ENCODE measurements at places on chromosomes 5 and 9.

GRCh38 chr9:120645760-120646159, 65.8 kb upstream of the CDK5RAP2 start:
- no peak for DNase-seq

- DNase-seq: no peak
Observed at GRCh38 chr9:37340961-37341360, 81.5 kb upstream of the GRHPR start.

DNA sequence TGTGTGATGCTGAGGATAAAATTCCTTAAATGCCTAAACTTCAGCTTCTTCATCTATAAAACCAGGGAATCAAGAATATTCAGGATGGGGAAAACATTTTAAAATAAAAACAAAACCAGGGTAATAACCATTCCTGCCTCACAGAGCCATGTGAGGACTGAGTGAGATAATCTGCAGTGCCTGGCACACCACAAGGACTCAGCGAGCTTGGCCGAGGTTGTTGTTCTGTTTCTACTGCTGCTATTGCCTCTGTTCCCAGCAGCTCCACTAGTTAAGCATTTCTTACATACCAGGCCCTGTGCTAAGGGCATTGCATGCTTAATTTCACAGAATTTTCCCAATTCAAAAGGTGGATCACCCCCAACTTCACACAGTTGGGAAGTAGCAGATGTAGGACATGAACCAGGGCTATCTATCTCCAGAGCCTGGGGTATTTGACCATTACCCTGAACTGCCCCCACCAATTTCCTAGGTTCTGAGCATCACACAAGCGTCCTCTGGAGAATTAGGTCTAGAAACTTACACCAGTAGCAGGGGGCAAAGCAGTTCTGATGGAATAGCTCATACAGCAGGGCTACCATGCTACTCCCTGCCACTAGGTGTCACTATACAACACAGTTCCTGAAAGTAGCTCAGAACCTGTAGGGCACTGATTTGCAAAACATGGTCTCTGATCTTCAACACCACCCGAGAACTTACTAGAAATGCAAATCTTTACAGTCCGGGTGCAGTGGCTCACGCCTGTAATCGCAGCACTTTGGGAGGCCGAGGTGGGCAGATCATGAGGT, 74.3 kb downstream of the LRSAM1 start:
- DNase-seq: peak; percentile 54

- DNase-seq: no peak
Observed at GRCh38 chr9:137454597-137455358, 4.4 kb downstream of the NSMF start.

DNA sequence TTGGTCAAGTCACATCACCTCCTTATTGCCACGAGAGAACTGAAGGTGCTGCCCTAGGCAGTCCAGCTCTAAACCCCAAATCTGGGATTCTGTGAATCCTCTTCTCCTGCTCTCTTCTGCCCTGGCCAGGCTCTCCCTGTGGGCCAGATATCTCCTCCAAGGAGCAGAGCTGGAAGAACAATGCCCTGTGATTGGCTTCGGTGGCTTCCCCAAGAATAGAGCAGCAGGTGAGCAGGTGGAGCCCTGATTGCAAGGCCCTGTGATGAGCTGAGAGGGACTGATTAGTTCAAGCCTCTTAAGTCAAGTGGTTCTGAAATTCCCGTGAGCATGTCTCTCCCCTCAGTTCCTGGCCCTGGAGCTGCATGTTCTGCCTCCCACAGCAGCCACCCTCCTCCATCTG, 175.3 kb upstream of the BRINP1 start:
- DNase-seq: no peak

DNA sequence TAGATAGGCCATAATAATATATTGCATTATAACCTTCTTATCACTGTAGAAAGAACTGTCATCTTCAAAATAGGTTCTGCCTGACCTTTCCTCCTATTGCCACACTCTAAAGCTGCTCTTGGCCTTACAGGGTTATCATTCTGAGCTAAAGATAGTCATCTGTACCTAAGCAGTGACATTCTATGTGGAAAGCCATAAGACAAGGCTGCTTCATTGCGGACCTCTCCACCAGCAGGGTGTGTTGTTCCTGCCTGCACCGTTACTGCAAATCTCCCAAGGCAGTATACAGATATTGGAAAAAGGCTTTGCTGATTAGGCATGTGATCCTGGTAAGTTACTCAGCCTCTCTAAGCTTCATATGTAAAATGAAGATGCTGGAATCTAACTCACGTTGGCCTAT, 8.1 kb downstream of the ZNF622 start:
- DNase-seq: no peak

DNA sequence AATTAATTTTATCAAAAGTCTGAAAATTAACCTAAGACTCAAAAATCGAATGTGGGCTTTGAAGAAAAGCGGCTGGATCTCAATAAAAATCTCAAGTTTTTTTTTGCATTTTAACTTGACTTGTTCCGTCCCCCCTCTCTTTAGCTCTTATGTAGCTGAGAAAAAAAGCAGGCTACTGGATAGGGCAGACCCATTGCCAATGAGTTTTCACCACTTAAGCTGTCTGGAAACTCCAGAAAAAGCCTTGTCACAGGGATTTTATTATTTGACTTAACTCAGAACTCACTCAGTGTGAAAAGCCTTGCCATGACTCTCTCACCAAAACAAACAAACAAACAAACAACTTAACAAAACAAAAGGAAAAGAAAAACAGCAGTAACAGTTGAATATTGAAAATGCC, 247.4 kb downstream of the CDH9 start:
- no peak for DNase-seq

DNA sequence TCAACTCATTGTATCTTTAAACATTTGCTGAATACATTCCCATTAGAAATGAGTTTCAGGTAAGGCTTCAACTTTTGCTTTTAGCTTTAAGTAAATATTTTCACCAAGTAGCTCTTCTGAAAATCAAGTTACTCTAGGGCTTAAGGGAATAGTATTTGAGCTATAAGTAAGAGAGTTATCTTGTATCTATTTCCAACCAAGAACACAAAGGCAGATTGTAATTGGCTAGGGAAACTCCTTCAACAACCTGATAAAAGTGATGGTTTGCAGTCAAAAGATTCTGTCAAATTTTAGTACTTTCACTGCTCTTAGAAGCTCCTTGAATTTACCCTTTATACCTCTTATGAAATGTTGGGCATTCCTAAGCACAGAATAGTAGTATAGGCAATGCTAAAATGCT, 13.0 kb downstream of the ELL2 start:
- no peak for DNase-seq

GRCh38 chr5:36443941-36444340, 142.2 kb upstream of the RANBP3L start:
- DNase-seq: no peak

DNA sequence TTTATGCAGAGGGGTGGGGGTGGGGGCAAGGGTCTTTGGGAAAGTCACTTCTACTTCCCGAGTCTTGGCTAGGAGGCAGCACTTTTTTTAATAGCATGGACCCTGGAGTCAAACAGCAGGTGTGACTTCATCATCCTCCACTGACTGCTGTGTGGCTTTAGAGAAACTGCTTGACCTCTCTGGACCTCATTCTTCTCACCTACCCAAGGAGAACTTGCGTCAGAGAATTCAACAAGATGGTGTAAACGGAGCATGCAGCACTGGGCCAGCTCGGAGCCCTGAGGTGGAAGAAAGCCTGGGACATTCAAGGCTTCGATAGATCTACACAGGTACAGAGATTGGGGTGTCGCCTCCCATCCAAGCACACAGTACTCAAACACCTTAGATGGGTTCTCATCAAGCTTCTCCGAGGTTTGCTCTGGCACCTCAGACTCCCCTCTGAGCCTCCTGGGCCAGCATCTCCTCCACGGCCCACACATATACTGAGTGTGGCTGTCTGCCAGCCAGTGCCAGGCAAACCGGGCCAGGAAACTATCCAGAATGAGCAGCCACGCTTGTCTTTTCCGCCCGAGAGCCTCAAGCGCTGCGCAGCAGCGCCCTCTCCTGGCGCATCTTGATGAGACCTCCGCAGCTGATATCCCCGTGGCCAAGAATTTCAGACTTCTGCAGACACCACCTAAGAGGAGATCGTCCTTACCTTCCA, 4.6 kb upstream of the SLC25A48 start:
- peak; percentile 63 for DNase-seq

- DNase-seq: no peak
Observed at GRCh38 chr9:133258061-133259015, 16.7 kb downstream of the ABO start.

GRCh38 chr9:69660304-69660703, 11.9 kb downstream of the APBA1 start:
- no peak for DNase-seq

- DNase-seq: no peak
Observed at GRCh38 chr5:36655161-36655560, 48.8 kb downstream of the SLC1A3 start.

DNA sequence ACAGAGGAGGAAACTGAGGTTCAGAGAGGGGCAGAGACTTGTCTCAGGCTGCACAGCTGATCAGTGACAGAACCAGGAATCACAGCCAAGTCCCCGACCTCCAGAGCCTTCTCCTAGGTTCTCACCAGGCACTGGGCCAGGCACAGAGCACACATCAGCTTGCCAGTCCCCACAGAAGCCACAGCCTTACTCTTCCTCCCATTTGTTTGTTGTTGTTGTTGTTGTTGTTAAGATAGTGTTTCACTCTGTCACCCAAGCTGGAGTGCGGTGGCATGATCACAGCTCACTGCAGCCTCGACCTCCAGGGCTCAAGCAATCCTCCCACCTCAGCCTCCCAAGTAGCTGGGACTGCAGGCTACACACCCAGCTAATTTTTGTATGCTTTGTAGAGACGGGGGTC, 41.4 kb downstream of the NAIF1 start:
- no peak for DNase-seq

DNA sequence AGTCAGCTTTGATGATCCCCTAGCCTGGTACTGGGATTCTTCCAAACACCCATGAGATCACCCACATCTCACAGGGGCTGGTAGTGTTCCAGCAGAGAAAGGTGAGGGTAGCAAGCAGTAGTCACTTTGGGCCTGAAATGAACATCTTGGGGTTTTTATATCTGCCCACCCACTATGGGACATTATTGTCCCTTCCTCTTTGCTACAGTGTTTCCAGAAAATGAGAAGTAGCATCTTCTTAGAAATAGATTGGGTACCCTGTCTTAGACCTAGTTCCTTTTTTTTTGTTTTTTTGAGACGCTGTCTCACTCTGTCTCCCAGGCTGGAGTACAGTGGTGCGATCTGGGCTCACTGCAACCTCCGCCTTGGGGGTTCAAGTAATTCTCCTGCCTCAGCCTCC, 249.2 kb upstream of the ANKRD55 start:
- DNase-seq: no peak

DNA sequence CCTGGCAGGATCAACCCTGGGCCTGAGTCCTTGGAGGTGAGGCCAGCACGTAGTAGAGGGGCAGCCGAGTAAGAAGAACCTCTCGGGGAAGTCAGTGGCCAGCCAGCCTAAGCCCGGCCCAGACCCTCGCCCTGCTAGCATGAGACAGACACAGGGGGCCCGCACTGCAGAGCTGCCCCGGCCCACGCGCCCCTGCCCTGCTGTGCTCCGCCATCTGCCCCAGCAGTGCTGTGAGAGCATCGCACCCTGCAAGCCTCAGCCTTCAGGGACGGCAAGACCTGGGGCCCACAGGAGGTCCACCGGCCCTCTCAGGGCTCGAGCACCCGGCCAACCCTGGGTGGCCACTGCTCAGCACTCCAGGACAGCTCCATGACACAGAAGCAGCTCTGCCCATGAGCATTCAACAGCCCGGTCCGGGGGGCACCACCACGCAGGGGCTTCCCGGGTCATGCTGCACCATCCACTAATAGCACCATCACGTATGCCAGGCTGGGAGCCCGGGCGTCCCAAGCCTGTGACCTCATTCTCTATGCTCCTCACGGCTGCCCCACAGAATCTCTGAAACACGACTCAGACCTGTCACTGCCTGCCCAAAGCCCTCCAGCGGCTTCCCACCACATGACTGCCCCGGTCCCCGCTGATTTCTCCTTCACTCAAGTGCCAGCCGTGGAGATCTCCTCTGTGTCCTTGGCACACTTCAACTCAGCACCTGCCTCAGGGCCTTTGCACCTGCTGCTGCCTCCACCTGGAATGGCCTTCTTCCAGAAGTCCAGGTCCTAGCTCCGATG, 38.1 kb downstream of the ADAMTS2 start:
- no peak for DNase-seq

DNA sequence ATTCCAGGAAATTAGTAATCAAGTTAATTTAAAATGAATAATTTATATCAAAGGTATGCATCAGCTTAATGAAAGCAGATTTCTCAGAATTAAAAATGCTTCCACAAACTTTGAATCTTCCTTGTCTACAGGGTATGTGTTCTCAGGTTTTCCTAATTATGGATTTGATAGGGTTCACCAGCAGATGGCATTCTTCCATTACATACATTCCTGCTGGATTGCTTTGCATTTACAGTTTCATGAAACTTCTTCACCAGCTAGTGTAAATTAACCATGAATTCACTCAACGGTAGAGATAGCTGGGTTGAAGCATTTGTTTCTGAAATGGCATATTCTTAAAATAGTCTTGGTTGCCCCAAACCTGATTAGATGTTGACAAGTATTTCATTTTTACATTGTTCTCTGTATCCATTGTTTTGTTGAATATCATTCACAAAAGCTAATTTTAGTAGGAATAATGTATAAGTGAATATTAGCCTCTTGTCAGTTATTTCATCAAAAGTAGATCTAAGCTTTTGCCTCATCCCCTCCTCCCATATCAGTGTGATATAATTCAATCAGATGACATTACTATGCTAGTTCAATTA, 68.7 kb upstream of the WDR41 start:
- DNase-seq: peak; percentile 38

DNA sequence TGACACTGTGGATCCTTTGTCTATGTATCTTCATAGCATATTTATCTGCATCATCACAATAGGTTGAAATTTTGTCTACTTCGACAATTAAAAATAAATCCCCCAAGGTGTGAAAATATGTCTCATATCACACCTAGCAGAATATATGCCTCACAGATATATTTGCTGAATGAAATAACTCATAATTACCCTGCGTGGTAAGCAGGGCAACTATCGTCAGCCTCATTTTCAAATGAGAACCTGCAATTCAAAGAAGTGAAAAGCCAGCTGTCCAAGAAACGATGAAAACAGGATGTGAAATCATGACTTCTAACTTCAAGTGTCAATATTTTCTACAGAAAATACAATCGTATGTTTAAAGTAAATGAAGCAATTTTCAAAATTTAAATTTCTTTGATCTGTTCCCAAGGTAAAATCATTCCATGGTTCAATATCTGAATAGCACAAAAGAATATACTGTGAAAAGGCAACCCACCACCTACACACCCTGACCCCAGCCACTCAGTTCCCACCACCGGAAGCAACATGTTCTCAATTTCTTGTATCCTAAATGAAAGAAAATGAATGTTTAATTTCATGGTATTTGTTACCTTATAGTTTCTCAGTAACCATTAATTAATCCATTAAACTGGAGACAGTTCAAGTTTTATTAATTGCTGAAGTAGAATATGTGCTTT, 57.1 kb downstream of the TBCA start:
- DNase-seq: no peak
